ENCODE measurements at places on chromosomes 2 and 18. TPM values are rescaled to one million over a fixed set of nuclear protein-coding genes. Genes with fewer than 3 reads are reported as not detected.

Gene KYNU
- 4.4 TPM for total RNA-seq

Gene PRSS56
- not detected for total RNA-seq

Gene GAL3ST2
- total RNA-seq = 0.64 TPM

Gene DOK6
- total RNA-seq = 0.65 TPM

Gene AMER3
- not detected for total RNA-seq

Data from epithelial cell of alveolus of lung (primary cell).